Prostate gland (tissue), 2 donors: ENCODE measurements at places on chromosomes 6 and 20.

DNA sequence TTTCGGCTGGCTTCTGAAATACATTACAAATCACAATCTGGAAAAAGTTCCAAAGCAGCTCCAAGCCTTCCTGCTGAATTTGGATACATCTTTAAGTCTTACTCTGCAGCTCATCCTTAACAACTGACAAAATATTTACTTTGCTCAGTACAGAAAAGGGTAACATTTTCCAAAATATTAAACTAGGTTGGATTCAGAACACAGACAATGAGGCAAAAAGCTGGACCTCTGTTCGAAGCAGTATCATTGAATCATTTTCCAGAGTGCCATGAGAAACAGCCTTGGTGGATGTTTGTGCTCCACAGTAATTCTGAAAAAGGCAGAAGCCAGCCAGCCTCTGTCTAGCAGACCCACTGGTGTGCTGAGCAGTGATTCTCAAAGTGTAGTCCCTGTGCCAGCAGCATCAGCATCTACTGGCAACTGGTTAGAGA, 162.1 kb downstream of the AIG1 start:
- no peaks in the 10 kb centered on the region for H3K4me1 ChIP-seq
- no peak for DNase-seq
- H3K27ac ChIP-seq, result no peak overlapping the region
- H3K4me3 ChIP-seq, result no peak overlapping the region
- H3K36me3 ChIP-seq, result no peaks in the 10 kb centered on the region
- no peaks in the 10 kb centered on the region for H3K27me3 ChIP-seq

DNA sequence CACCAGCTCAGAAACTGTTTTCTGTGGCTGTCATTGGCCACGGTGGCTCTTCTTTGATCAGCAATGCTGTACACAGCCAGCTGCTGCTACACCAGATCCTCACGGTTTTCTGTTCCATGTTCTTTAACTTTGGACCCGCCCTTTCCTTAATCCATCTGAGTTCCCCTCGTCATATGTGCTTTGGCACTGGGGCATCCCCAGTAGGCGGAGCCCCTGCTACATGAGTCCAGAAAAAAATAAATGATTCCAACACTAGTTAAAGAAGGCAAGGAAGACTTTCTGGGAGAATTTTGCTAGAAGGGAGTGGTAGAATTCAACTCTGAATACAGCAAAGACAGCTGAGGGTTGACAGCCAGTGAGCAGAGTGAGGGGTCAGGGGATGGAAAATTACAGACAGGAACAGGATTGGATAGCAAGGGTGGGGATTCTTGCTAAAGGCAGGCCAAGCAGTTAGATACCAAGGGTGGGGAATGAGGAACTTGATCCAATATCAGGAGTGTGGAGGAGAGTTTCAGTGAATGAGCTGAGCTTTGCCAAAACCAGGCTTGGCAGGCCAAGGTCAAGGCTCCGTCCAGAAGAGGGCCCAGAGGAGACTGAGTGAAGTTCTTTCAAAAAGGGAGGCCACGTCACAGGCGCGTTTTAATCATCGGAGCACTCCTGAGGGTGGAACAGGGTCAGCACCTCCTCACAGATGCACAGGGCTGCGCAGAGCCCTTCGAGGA, 391.8 kb downstream of the CDH4 start:
- no peak for DNase-seq
- H3K27me3 ChIP-seq, result peaks cover 4% of the 10 kb centered on the region
- H3K4me1 ChIP-seq, result no peaks in the 10 kb centered on the region
- no peak overlapping the region for H3K27ac ChIP-seq

- no peak overlapping the region for H3K4me3 ChIP-seq
- DNase-seq, result no peak
- no peaks in the 10 kb centered on the region for H3K4me1 ChIP-seq
- no peaks in the 10 kb centered on the region for H3K27me3 ChIP-seq
These were observed 310.7 kb downstream of the ESR1 start for GRCh38 chr6:152118224-152118623.

GRCh38 chr6:44230034-44230675, 6.8 kb downstream of the SLC29A1 start:
- no peak overlapping the region for H3K4me3 ChIP-seq
- H3K36me3 ChIP-seq, result no peaks in the 10 kb centered on the region

DNA sequence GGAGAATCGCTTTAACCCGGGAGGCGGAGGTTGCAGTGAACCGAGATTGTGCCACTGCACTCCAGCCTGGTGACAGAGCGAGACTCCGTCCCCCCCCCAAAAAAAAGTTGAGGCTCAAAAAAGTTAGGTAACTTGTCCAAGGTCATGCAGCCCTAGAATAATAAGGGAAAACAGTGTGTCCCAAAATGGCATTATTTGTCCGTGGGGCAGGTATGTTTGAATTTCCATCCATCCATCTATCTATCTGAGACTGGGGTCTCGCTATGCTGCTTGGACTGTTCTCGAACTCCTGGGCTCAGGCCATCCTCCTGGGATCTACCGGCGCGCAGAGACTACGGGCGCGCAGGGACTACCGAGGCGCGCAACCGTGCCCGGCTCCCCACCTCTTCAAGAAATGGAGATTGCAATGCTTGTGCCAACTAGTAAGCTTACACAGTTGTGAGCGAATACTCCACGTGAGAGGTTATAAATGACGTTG, 374 bp upstream of the ABCC10 start:
- no peaks in the 10 kb centered on the region for H3K27me3 ChIP-seq
- no peak for DNase-seq
- peak overlapping the region; percentile 75 for H3K27ac ChIP-seq
- peak overlapping the region; percentile 69 for H3K4me3 ChIP-seq
- H3K36me3 ChIP-seq, result no peaks in the 10 kb centered on the region

GRCh38 chr6:143525356-143525755, 13.8 kb upstream of the FUCA2 start:
- H3K4me1 ChIP-seq, result no peaks in the 10 kb centered on the region
- H3K36me3 ChIP-seq, result no peaks in the 10 kb centered on the region
- no peaks in the 10 kb centered on the region for H3K27me3 ChIP-seq

GRCh38 chr6:130765181-130765727, 62.0 kb upstream of the SMLR1 start:
- no peaks in the 10 kb centered on the region for H3K27me3 ChIP-seq
- H3K4me3 ChIP-seq, result no peak overlapping the region
- DNase-seq, result no peak

GRCh38 chr6:150880336-150880735, 14.8 kb downstream of the MTHFD1L start:
- H3K27ac ChIP-seq, result no peak overlapping the region
- no peak overlapping the region for H3K4me3 ChIP-seq
- DNase-seq, result no peak
- no peaks in the 10 kb centered on the region for H3K36me3 ChIP-seq

GRCh38 chr6:116286773-116287358, 7.1 kb upstream of the TSPYL1 start:
- no peak overlapping the region for H3K27ac ChIP-seq
- H3K4me1 ChIP-seq, result no peaks in the 10 kb centered on the region
- no peaks in the 10 kb centered on the region for H3K36me3 ChIP-seq

- no peak for DNase-seq
- no peak overlapping the region for H3K27ac ChIP-seq
- peaks cover 5% of the 10 kb centered on the region for H3K36me3 ChIP-seq
These were observed 63.0 kb downstream of the HUS1B start for GRCh38 chr6:593907-594212.

DNA sequence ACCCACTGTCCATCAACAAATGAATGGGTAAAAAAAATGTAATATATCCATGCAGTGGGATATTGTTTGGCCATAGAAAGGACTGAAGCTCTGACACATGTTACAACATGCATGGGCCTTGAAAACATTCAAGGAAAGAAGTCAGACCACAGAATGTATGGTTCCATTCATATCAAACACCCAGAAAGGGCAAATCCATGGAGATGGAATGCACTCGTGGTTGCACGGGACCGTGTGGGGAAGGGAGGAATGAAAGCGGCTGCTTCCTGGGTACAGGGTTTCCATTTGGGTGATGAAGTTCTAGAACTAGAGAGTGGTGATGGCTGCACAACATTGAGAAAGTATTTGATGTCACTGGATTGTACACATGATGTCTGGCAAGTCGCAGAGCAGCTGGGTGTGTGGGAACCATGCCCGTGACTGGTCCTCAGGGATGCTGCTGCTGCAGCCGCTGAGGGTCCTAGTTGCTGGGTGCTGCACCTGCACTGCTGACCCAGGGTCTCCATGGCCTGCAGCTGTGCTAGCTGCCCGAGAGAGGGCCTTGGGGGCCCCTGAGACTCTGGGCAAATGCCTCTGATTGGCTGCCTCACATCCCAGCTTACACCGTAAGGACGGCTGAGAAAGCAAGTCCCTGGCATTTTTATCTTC, 220.3 kb downstream of the NRN1 start:
- H3K4me3 ChIP-seq, result no peak overlapping the region
- no peak overlapping the region for H3K27ac ChIP-seq
- no peaks in the 10 kb centered on the region for H3K4me1 ChIP-seq
- DNase-seq, result no peak

DNA sequence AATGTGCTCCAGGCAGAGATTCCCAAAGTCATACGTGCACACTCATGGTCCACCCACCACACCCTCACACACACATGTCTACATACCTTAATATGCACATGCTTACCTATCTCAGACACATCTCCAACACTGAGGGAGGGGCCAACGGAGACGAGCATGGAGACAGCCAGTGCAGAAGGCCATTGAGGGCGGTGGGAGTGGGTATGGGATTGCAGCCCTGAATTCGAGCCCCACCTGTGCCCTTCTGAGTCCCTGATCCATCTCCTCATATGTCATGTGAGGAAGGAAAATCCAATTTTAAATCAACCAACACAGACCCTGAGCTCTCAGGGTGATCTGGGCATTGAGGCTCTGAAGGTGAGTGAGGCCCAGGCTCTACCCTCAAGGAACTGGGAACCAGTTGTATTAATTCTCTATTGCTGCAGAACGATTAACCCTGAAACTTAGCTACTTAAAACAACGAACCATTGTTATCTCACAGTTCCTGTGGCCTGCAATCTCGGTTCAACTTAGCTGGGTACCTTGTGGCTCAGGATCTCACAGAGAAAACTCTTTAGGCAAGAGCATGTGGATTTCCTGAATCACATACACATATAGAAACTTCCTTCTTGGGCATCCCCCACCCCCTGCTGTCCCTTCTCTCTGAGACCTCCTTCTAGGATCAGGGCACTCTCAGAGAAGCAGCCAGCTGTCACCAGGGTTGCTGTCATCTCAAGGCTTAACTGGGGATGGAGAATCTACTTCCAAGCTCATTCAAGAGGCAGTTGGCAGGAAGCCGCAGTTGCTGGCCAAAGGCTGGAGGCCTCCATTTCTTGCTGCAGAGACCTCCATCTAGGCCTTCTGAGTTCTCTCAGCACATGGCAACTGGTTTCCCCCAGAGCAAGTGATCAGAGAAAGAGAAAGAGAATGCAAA, 28.3 kb downstream of the GLP1R start:
- no peak overlapping the region for H3K4me3 ChIP-seq
- H3K4me1 ChIP-seq, result no peaks in the 10 kb centered on the region
- no peaks in the 10 kb centered on the region for H3K36me3 ChIP-seq
- no peaks in the 10 kb centered on the region for H3K27me3 ChIP-seq
- no peak overlapping the region for H3K27ac ChIP-seq

DNA sequence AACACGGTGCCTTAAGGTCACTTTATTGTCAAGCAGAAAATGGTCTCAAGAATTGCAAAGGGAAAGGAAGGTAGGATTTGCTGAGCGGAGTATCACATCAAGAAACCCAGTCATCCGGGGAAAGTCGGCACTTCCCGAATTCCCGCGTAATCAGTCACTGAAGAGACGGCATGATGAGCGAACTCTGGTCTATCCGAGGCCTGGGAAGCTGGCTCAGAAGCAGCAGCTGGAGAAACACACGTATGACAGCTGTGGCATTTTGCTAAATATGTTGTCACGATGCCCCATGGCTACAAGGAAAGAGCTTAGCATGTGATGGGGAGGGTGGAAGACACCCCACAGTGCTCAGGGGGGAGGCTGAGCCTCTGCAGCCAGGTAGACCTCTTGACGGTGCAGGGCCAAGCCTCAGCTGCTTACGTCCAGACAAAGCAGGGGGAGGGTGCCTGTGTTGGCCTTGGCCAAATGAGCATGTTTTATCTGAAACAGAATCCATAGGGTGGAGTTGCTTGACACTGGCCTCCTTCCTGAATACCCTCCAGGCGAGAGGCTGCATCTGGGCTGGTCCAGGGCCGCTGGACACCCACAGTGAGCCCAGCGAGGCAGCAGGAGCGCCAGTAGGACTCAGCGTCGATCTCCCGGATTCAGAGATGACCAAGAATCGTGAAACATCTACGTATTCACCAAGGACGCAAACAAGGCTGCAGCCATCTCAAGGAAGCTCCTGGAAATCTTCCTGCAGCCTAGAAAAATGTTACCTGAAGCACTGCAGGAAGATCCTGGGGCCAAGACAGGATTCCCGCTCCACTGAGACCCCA, 118.8 kb upstream of the AFDN start:
- H3K4me1 ChIP-seq, result no peaks in the 10 kb centered on the region
- H3K27ac ChIP-seq, result no peak overlapping the region
- no peaks in the 10 kb centered on the region for H3K27me3 ChIP-seq
- H3K4me3 ChIP-seq, result no peak overlapping the region
- DNase-seq, result no peak
- H3K36me3 ChIP-seq, result no peaks in the 10 kb centered on the region

- no peak for DNase-seq
- H3K27ac ChIP-seq, result no peak overlapping the region
- H3K27me3 ChIP-seq, result no peaks in the 10 kb centered on the region
- H3K36me3 ChIP-seq, result no peaks in the 10 kb centered on the region
- H3K4me3 ChIP-seq, result no peak overlapping the region
These were observed 326.2 kb upstream of the PRDM1 start for GRCh38 chr6:105759946-105760345.

GRCh38 chr6:37396571-37397180, 36.3 kb upstream of the CMTR1 start:
- no peaks in the 10 kb centered on the region for H3K4me1 ChIP-seq
- H3K4me3 ChIP-seq, result no peak overlapping the region
- DNase-seq, result no peak
- no peak overlapping the region for H3K27ac ChIP-seq

GRCh38 chr20:12358006-12358654, 440.4 kb downstream of the BTBD3 start:
- DNase-seq, result no peak
- no peak overlapping the region for H3K4me3 ChIP-seq
- H3K27ac ChIP-seq, result no peak overlapping the region
- H3K27me3 ChIP-seq, result no peaks in the 10 kb centered on the region
